ENCODE measurements at places on chromosomes 5 and 9. TPM values are rescaled to one million over a fixed set of nuclear protein-coding genes. Genes with fewer than 3 reads are reported as not detected.

The OCLN gene
- 85.5 TPM for polyA plus RNA-seq

The BRINP1 gene
- 0.67 TPM for polyA plus RNA-seq

The TSLP gene
- 0.19 TPM for polyA plus RNA-seq

The GLDC gene
- polyA plus RNA-seq = 13.0 TPM

The PCDHA9 gene
- polyA plus RNA-seq = 0.24 TPM

The ADGRD2 gene
- not detected for polyA plus RNA-seq

The ANXA6 gene
- 112 TPM for polyA plus RNA-seq

The PCAT7 gene
- polyA plus RNA-seq = 0.84 TPM

The C5orf52 gene
- polyA plus RNA-seq = 0.87 TPM

The PRUNE2 gene
- polyA plus RNA-seq = 68.1 TPM

The SLC6A18 gene
- polyA plus RNA-seq = 0.03 TPM

The LRRC70 gene
- 4.2 TPM for polyA plus RNA-seq

The CHSY3 gene
- 1.7 TPM for polyA plus RNA-seq

The QRFP gene
- 0.36 TPM for polyA plus RNA-seq

The IL9 gene
- polyA plus RNA-seq = not detected

The AIF1L gene
- polyA plus RNA-seq = 7.5 TPM

The ADAMTS2 gene
- 5.9 TPM for polyA plus RNA-seq
